ENCODE measurements at places on chromosomes 3 and 15.

DNA sequence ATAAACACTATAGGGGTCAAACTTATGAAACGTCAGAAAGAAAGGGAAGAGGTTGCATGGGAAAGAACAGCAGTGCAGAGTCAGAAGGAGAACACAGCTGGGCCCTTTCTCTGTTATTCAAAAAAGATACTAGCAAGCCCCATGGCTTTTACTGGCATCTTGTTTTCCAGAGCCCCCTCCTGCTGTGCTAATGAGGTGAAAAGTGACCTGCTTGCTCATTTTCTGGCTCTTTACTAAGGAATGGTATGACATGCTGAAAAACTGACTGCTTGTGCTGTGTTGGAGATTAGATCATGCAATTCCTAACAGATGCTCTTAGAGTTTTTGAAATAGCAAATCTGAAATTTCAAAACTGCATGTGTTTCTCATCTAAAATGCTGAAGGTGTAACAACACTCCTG lies 541.6 kb upstream of the ALCAM start:
- no peak for DNase-seq

DNA sequence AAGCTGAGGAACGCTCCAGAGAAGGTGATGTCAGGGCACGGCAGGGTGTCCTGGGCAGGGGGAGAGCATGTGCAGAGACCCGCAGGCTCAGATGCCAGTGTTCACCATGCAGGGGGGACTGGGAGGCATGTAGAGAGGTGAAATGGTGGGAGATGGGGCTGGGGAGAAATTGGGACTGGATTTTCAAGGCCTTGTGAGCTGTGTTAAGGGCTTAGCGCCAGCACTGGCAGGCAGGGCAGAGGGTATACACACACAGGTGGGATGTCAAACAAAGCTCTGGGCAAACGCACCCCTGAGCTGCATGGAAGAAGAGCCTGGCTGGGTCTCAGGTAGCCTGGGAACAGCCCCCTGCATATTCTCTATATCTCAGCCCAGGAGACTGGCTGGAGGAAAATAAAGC lies 282.7 kb downstream of the SHQ1 start:
- no peak for DNase-seq

DNA sequence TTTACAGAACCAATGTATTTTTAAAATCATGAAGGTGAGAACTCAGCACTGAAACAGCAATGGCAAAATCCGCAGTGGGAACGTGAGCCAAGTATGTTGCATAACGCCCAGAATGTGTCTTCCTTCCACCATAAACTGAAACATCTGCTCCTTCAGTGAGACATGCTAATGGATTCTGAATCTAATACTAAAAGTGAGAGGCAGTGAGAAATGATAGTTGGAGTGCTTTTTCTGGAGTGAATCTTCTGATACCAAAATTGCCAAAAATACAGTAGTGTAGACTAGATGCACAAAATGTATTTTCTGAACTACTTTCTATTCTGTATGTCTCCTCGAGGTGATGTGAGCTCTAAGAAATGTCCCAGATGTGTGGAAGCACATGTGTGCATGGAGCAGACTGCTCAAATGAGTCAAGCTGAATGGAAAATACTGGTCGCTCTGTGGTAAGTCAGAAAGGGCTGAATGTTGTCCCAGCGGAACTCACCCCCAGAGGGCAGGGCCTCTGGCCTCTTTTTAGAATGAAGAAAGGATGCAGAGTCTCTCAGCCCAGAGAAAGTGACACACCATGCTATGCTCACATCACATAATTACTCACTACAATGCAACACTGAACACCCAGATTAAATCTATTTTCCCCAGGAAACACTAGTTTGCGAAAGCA lies 73.0 kb downstream of the ATP10A start:
- DNase-seq: no peak

GRCh38 chr15:93029836-93030429 lies 59.1 kb downstream of the RGMA start:
- DNase-seq: no peak

DNA sequence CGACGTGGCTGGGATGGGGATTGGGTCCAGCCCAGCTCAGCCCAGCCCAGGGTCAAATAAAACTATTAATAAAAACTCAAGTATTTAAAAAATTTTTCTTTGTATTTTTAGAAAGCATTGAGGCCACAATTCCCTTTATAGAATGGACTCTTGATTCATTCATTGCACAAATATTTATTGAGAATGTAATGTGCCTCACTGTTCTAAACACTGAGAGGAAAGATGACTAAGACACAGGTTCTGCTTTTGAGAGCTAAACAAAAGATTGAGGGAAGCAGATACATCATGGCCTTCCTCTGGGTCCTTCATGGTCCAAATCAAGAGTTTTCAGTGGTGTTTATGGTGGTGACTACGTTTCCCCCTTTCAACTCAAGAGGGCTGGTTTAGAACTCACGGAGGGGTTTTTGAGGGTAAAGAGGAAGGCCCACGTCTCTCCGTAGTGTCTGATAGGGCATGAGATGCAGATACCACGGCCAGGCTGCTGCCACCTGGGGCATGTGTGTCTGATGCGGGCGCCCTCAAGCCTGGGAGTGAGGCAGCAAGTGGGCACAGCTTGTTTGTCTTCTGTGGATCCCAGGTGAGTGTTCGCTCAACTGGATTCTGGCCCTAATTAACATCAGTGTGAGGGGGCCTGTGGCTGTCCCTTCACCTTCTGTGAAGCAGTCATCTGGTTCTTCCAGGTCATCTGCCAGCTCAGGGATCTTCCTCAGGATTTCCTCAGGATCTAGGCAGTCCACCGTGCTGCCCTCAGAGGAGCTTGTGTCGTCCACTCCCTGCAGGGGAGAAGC lies 73.5 kb upstream of the SCN5A start:
- DNase-seq: no peak

DNA sequence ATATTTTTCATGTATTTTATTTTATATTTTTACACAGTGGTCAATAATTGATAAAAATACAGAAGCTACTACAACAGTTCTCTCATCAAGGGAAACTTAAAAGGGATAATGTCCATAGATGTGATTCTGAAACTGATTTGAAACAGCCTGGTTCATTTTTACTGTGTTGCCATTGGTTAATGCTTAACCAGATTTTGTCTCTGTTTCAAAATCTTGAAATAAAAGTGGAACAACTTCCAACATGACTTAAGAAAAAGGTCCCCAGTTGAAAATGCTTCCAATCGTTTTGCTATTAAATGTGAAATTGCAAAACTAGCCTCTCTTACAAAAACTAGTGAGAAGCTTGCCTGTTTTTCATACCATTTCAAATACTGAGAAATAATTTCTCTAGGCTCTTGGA lies 240.7 kb downstream of the LPP start:
- no peak for DNase-seq

DNA sequence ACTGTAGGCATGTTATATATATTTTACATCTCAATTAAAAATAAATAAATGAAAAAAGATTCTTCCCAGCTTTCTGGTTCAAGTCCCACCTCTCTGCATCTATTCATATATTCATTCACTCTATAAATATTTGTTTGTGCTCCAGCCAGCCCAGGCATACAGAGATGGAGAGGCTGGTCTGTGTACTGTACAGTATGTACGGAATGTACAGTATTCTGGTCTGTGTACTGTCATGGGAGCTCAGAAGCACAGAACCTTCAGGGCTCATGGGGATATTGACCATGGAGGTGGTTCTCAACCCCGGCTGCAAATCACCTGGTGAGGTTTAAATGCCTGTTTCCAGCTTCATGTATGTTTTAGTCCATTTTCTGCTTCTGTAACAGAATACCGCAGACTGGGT lies 13.8 kb downstream of the CORO2B start:
- DNase-seq: no peak

DNA sequence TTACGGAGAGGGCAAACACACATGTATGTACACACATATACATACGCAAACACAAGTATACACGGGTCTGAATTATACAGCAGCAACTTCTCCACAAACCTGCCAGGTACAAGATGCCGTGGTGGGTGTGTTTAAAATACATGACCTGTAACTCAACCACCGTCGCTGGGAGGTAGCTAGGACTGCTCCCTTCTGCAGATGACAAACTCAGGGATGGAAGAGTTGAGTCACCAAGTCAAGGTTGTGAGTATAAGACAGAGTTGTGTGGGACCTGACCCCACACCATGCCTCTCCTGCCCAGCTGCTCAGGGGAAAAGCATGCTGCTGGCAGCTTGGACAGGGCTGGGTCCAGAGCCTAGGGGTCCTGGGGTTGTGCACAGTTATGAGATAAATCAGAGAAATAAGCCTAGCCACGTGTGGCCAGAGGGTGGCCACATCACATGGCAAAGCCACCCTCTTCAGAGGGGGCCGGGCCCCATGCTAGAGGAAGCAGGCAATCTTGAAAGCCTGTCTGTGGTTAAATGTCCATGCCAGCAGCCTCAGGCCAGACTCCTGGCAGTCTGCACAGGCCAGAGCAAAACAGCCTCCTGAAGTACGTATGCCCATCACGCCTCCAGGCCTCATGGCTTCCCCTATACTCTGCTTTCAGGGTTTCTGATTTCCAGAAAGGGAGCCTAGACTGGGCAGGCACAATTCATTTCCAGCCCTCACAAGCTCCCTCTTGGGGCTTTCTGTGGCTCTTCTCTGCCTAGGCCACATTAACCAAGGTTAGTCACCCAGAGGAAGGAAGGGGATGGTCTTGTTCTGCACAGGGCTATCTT lies 107.7 kb upstream of the RPL32 start:
- DNase-seq: no peak

DNA sequence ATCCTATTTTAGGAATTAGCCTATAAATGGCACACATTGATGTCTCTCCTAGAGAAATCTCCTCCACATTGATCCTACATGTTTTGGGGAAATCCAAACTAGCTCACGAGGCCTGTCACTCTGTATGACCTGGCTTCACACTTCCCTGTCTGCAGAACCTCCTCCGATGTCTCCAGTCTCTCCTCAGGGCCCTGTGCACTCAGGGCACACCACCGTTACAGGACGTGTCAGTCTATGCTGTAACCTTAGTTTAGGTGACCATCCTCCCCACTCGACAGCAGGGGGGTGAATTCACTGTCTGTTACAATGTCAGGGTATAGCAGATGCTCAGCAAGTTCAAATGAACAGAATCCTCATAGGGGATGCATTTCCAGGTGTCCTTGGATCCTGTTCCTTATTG lies 249.1 kb downstream of the OCA2 start:
- no peak for DNase-seq

DNA sequence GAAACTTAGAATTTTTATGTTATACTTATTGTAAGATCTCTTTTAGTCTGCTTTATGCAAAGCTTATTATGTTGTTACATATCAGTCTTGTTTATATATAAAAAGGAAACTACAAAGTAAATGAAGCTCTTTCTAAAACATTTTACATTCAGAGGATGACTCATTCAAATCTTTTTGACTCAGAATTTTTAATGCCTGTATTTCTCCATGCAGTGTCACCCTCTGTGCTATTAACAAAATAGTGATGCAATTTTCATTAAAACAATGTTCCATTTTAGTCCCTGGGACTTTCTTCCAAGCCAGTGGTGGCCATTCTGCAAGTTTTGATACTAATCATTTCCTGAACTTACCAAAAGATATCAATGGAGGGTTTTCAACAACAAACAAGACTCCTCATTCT lies 216.1 kb downstream of the NAALADL2 start:
- no peak for DNase-seq

DNA sequence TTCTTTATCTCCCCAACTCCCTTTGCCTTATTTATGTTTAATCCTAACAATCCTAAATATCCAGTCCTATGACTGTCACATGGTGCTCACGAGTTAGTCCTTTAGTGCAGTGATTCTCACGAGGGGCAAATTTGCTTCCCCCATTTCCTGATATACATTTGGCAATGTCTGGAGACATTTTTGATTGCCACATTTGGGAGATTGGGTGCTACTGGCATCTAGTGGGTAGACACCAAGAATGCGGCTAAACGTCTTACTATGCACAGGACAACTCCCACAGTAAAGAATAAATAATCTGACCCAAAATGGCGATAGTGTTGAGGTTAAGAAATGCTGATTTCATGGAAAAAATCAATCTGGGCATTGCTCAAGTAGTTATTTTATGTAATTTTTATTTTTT lies 466.5 kb downstream of the ROBO2 start:
- no peak for DNase-seq

DNA sequence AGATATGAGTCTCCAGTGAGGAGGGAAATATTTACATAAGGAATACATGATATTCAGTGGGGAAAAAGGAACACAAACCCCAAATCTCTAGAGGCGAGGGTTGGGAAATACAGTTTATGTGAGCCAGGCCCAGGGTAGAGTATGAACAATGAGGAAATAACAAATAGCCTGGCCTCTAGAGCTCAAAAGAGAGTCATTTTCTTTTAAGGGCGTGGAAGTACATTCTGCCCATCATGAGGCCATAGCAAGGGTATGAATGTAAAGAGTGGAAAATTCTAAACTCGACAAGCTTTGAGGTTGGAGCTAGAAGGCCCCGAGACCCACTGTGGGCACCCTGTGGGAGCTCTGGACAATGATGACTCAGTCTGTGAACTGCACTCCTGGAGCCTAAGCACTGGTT lies 27.8 kb upstream of the IGF2BP2 start:
- no peak for DNase-seq

DNA sequence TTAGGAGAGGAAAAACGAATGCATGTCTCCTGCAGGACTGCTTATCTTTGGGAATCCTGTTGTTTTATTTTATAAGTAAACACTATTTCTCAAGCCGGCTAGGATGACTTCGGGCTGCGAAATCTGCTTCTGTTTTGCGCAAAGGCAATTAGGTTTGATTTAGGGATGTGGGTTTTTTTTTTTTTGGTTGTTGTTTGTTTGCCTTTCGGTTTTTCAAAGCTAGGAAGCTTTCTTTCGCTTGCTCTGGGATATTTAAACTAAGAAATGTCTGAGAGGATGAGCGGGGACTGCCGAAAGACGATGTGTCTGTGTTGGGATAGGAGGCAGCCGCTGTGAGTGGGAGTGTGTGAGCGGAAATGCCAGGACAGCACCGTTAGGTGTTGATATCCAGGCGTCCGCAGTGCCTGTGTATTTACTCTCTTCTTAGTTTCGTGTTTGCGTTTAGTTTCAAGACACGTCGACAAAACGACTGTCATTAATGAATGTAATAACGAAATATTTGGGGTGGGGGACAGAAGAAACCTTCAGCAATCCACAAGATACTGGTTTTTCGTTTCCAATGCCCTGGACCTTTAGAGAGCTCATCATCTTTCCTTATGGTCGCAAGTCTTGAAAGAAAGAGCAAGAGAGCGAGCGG lies 604 bp downstream of the ISL2 start:
- DNase-seq: no peak

GRCh38 chr15:85282504-85283115 lies 97.8 kb upstream of the AKAP13 start:
- no peak for DNase-seq

All from SW 1271 (cell line).